SW480 (cell line): ENCODE measurements at places on chromosomes 11 and 22.
A peak's percentile ranks its signal among the peaks of the same experiment; 100 is the strongest.

DNA sequence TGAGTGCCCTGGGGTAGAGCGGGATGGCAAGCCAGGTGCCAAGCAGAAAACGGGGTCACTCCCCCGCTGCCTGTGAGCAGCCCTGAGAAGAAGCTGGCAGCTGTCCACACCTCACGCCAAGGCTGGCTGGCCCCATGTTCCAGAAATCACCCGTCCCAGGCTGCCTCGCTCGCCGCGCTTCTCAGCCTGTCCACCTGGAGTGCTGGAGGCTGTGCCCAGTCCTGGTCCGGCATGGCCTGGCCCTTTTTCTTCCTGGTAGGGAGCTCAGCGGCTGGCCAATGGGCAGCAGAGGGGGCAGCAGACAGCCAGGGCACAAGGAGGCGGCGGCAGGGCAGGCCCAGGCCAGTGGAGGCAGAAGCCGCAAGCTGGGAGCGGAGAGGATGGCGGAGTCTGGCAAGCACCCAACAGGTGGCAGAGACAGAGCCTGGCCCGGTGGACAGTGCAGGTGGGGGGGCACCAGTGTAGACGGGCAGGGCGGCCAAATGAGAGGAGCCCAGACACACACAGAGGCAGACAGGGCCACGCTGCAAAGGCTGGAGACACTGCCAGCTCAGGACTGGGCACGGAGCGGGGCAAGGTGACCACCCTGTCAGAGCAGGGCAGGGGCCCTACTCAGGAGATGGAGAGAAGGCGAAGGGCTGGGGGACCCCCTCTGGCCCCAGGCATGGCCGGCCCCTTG, 37.2 kb upstream of the TH start:
- DNase-seq: peak; percentile 70

DNA sequence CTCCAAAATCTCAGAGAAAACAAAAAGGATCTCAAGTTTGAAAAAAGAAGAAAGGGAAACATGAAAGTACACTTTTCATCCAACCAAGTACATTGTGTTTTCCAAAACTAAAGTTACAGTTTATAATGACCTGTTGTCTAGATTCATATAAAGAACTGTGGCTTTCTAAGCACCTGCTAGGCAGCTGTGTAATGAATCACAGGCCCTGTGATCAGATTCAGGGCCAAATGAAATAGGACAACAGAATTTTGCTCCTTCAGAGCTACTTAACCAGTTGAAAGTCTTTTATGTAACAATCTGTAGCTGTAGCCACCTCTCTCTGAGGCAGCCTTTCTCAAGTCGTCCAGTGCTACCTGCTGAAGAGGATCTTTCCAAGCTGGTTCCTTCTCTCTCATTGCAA, 960.0 kb upstream of the RAG2 start:
- no peak for DNase-seq

GRCh38 chr11:46729110-46730027, 10.4 kb downstream of the F2 start:
- DNase-seq: no peak

DNA sequence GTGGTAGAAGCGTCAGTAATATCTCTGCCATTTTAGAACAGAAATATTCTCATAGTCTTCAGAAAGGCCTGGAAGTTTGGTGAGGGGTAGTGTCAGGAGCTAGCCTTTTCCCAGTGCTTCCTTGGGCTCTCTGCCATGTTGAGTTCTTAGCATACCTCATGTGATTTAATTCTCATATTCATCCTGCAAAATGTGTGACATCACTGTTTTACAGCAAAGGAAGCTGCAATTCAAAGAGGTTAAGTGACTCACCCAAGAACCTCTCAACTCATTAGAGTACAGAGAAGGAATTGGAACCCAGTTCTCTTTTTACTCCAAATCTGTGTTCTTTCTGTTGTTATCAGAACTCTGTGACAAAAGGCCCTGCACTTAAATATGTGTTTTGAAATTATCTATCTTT, 72.1 kb downstream of the RNF169 start:
- DNase-seq: no peak

GRCh38 chr11:118834427-118835028, 43.6 kb upstream of the DDX6 start:
- no peak for DNase-seq

DNA sequence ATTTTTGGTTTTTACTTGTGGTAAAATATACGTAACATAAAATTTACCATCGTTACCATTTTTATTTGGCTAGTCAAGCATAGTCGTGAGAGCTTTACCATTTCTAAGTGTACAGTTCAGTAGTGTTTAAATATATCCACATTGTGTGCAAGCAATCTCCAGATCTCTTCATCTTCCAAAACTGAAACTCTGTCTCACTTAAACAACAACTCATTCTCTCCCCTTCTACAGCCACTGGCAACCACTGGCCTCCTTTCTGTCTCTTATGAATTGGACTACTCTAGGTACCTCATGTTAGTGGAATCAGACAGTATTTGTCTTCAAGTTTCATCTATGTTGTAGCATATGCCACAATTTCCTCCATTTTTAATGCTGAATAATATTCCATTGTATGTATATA, 37.4 kb downstream of the SMC1B start:
- no peak for DNase-seq

DNA sequence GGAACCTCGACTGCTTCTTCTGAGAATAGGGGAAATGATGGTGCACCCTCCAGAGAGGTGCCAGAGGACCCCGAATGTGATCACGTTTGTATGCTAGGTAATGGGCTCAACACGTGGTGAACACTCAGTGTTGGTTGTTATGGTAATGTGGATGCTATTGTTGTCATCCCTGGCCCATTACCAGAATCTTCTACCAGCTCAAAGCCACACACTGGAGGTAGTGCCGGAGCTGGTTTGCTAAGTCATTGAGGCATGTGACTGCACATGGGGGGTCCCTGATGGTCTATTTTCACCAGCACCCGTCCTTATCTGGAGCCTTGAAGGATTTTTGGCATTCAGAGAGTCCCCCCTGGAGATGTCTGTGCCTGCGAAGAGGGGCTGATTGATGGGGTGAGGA, 119.1 kb upstream of the CD82 start:
- no peak for DNase-seq

- DNase-seq: peak; percentile 47
Observed at GRCh38 chr11:96393753-96394348, 4.0 kb downstream of the JRKL start.

GRCh38 chr11:118264569-118265465, 720 bp upstream of the MPZL2 start:
- no peak for DNase-seq

DNA sequence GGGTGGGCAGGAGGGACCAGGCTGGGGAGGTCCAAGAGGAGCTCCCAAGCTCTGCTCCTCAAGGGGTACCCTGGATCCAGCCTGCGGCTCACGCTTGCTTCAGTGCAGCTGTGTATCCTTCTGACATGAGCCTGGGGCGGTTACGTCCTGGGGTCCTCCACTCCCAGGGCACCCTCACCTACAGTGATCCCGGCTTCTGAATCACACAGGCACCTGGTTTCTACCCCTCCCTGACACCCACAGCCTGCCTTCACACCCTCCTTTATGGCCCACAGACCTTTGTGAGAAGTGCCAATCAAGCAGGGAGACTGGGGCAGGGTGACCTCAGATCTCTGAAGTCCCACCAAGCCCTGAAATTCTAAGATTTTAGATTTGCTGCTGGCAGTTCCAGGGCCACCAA, 1.5 kb downstream of the MPST start:
- DNase-seq: no peak

DNA sequence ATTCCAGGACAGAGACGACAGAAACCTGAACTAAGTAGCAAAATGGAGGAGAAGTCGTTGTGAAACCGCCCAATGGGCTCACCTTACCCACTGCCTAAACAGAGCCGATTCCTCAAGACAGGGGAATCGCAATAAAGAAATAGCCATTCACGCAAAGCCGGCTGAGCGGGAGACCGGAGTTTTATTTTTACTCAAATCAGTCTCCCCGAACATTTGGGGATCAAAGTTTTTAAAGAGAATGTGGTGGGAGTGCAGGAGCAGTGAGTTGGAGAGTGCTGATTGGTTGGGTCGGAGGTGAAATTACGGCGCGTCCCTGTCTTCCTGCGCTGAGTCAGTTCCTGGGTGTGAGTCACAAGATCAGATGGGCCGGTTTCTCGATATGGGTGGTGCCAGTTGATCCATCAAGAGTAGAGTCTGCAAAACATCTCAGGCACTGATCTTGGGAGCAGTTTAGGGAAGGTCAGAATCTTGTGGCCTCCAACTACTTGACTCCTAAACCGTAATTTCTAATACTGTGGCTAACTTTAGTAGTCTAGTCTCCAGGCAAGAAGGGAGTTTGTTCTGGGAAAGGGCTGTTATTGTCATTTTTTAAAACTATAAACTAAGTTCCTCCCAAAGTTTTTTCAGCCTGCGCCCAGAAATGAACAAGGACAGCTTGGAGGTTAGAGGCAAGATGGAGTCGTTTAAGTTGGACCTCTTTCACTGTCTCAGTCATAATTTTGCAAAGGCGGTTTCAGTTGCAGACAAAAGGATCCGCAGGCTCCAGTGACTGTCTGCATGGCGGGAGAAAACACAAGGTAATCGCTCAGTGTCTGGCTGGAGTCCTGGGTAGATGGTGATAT, 34.1 kb downstream of the OR4D9 start:
- DNase-seq: peak; percentile 97

- no peak for DNase-seq
Observed at GRCh38 chr22:27175974-27176373, 518.6 kb downstream of the MIAT start.

DNA sequence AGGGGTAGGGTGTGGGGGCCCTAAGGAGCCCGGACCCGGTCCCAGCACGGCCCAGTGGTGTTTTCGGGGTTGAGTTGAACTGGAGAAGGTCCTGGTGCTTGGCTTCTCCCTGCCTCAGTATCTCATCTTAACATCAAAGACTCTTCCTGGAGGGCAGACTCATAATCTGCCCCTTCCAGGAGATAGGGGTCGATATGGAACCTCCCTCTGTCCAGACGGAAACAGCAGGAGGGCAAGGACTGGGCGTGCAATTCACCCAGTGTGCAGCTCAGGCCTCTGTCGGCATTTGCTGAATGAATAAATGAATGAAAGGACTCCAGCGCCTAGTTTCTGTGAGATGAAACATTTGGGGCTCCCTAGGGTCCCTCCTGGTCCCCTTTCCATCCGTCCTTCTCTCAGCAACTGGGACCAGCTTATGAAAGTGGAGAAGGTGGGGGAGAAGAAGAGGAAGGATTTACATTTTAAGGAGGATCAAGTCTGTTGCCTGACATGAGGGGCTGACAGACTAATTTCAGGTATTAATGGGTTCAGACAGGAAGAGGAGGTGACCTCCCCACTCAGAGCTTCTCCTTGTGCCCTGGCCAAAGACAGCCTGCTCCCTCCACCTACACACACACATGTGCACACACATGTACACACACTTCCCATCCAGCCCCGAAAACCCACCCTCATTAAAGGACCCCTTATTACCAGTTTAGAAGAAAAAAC, 1.1 kb upstream of the SHISA8 start:
- no peak for DNase-seq

DNA sequence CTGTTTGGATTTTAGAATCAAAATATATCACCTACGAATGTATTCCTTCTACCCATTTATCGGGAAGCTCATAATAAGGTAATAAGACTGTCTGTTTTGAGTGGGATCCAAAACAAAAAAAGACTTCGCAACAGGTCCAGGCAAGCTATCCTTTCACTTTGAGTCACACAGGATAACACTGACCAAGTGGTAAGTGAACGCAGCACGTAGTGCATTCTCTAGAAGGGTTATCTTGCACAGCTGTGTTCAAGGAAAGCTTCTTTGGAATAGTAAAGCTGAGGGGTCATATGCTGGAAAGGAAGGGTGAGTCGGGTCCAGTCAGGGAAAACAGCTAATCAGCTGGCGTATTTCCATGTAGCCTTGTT, 22.3 kb upstream of the NRGN start:
- no peak for DNase-seq

DNA sequence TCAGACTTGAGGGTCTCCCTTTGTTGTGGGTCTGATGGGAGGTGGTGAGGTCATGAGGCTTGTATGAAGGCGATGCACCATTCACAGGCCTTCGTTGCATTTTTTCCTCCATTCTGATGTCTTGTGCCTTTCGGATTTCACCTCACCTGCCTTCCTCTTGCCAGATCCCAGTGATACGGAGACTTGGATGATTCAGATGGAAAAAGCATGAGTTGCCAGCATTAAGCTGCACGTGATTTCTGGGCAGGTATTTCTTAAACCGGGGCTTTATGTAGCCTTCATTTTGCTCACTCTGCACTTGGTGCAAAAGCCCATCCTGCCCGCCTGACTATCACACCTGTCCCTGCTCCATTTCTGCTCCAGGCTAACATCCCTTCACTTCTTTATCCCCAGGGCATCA, 216.7 kb downstream of the SNX19 start:
- no peak for DNase-seq

- peak; percentile 74 for DNase-seq
Observed at GRCh38 chr11:93541884-93542810, 1.0 kb downstream of the SMCO4 start.

- no peak for DNase-seq
Observed at GRCh38 chr22:38864361-38865191, 7.4 kb downstream of the CBX6 start.
